ENCODE measurements at places on chromosomes 12 and 14.
A peak's percentile ranks its signal among the peaks of the same experiment; 100 is the strongest.

DNA sequence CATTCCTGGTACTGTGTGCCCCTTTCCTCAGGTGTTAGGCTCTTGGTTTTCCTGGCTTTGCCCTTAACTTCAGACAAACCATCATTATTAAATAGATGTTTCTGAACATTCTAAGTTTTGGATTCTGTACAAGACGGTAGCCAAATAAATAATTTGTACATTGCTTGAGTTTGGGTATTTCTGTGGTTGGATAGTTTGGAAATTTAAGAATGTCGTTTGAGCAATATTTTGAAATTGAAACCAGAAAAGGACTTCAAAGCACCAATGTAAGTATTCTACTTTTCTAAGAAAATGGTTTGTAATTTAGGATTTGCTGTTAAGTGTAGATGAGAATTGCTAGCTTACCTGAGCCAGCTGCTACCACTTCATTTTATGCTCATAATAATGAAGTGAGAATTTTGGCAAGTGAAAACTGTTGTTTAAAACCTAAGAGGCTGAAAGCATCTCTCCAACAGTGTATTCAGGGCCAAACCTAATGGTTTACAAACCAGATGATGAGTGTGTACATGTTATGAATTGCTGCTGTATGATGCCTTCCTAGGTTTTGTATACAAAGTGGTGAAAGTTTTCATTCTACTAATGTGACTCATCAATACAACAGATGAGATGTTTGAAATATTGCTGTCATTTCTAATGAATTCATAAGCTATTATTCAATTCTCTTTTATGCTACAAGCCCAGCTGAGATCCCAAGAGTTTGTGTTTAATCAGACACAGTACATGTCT, 181.5 kb upstream of the PRKD1 start:
- DNase-seq = no peak

GRCh38 chr12:26833743-26834490, 923 bp upstream of the ITPR2 start:
- DNase-seq = peak; percentile 35

DNA sequence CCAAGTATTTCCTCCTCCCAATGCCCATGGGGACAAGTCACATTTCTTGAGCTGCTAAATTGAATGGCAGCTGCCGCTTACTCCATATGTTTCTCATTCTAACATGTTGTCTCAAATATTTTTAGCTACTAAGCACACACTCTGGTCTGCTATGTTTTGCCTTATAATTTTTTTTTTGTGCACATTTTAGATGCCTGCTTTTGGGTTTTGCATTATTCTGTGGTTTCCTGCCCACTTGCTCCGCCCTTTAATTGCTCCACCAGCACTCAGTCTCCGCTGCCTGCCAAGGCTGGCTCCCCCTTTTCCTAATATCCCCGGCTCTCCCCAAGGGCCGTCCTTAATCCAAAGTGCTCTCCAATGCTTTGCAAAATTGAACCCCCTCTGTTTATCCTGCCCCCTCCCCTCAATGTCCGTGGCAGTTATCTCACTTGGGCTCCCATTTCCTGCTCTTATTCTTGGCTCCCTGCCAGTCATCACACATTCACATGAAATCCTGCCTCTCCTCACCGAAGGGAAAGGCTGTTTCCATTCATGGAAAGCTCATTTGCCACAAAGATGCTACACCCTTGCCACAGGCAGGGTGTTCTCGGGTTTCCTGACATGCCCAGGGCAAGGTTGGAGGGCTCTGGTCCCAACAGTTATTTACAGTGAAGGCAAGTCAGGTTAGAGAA, 79.4 kb downstream of the C12orf75 start:
- no peak for DNase-seq

GRCh38 chr12:130872179-130873096, 572 bp downstream of the RAN start:
- peak; percentile 12 for DNase-seq

DNA sequence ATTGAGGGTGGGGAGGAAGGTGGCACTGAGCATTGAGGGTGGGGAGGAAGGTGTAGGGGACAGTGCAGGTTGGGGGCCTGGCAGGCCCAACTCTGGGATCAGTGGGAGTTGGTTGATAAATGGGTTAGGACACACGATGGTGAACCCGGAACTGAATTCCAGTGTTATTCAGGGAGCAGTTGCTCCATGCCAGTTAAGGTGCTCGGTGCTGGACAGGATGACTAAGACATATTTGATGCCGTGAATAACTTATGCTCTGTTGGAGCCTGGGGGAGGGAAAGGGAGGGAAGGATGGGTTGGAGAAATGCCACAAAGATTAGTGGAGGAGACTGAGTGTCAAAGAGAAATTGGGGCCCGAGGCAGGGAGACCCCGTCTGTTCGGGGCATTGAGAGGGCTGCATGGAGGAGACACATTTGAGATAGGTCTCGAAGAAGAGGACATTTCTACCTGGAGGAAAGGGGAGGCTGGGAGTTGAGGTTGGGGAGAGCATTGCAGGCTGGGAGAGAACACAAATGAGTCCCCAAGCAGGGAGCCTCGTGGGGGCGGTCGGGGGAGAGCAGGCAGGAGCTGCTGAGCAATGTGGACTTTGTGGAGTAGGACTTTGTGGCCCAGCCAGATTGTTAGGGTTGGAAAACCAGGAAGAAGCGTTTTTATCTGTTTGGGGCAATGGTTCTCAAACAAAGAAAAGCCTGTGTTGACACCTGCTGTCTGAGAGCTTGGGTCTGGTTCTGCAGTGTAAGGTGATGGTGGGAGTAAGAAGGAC, 65.3 kb downstream of the IQSEC3 start:
- DNase-seq = no peak

DNA sequence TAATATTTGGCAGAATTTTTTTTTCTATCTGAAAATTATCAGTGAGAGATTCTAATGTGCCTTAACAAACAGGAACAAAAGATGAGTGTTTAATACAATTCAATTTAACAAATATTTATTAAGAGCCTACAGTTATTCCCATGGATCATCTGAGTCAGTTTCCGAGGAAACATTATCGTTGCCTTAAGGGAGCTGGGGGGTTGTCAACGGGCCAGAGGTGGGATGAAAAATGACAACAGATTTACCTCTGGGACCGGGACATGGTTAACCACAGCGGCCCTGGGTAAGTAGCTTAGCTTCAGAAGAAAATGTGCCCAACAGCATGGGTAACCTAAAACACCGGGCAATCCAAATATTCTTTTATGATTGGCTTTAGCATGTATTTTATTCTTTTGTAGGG, 113.6 kb downstream of the DAD1 start:
- no peak for DNase-seq

- no peak for DNase-seq
Observed at GRCh38 chr12:122858171-122858570, 22.9 kb downstream of the HIP1R start.

GRCh38 chr12:79567175-79567563, 123.6 kb downstream of the PAWR start:
- no peak for DNase-seq

DNA sequence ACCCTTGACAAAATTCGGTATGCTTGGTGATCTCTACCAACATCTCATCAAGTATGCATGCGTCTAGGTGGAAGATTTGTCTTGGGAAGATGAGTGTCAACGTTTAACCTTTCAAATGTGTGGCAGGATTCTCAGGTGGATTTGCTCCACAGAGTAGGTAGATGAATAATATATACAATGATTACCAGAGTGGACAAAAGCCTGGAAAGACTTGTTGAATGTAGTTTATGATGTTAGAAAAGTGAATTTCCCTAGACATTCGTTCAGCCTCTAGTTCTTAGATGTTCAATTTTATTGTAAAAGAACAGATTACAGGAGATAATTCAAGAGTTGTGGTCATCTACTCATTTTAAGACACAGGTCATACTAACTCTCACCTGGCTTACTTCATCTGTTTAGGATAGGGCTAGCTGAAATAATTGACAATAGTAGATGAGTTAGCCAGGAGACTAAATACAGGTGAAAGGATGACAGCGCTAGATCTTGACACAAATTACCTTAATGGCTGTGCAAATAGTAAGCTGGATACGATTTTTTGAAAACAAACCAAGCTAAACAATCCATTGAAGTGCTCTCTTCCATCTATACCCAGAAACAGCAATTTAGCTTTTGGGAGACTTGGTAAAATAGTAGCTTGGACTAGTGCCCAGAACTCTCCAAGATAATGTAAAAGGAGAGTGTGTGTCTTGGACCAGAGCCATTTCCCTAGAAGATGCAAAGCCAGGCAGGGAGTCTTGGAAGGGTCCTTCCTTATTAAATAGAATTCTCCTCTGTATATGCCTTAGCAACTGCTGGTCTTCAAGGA, 168.0 kb downstream of the DACT1 start:
- DNase-seq = no peak

DNA sequence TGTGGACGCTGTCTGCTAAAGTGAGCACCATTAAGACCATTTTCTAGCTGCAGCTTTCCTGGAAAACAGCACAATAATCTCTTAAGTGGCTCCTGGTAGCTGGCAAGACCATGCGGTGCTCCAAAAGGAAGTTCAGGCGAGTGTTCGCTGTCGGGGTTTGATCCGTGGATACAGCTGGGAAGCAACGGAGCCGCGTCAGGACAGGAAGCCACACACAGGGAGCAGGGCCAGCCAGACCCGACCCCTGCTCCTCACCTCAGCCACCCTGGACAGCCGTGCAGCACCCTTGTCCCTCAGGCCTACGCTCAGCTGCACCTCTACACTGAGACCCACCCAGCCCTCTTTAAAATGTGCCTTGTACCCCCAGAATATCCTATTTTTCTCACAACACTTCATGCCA, 19.4 kb downstream of the ZFYVE21 start:
- DNase-seq = no peak

GRCh38 chr14:81686512-81686911, 152.9 kb upstream of the SEL1L start:
- no peak for DNase-seq

DNA sequence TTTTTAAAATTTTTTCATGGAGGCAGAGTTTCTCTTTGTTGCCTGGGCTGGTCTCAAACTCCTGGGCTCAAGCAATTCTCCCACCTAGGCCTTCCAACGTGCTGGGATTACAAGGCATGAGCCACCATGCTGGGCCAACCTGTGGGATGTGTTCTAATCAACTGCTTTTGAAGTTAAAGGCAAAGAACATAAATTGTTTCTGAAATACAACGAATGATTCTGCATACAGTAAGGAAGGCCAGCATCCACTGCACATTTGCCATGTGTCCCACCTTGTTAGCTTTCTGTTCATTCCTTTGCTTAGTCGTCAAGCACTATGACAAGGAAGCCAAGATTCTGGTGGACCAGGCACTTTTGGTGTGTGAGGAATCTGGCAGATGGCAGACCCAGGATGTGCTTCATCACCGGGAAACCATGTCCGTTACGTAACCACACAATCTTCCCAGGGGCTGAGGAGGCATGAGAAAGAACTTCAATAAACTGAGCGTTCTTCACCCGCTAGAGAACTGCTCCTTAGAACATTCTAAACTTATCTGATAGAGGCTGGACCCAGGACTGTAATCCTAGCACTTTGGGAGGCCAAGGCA, 24.5 kb downstream of the MOK start:
- DNase-seq = no peak

DNA sequence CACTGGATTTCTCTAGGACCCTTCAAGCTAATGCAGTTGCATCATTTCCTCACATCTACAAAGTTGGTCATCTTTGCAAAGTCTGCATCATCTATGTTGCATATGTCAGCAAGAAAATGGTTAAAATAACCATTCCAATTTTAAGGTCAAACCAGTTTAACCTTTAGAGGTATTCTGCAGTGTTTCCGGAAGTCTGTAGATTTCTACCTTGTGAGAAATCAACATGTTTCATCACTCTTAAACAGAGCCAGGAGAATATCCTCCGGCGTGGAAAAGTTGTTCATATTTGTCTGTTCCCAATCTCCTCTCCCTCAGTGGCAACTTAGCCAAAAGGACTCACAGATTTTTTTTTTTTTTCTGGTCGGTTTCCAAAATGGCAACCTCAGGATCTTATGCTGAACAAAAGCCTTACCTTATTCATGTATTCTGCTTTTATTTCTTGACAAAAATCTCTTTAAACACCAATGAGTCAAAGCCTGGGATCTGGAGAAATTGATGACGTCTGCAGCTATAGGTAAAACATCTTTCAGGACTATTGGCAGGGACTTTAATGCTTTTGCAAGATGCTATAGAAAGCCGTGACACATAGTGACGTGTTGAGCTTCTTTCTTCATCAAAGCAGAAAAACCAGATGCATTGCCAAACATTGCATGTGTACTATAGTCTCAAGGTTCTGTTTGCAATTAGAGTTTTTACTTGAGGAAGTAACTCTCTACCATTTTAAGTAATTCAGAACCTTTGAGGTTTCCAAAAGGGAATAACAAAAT, 16.0 kb upstream of the CDK17 start:
- no peak for DNase-seq

GRCh38 chr14:35201066-35201465, 78.7 kb downstream of the PRORP start:
- DNase-seq = no peak

GRCh38 chr12:64072916-64073575, 149.1 kb downstream of the KICS2 start:
- no peak for DNase-seq

DNA sequence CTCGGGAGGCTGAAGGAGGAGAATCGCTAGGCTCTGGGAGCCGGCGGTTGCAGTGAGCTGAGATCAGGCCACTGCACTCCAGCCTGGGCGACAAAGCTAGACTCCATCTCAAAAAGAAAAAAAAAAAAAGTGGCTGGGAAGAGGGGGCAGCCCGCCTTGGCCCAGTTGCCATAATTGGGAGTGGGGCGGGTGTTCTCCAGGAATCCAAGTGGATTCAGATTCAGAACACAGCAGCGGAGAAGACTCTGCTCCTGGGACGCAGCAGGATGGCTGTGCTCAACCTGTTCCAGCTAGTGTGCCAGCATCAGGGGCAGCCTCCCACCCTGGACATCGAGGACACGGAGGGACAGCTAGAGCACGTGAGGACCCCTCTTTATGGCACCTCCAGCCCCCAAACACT, 5.5 kb downstream of the CFAP73 start:
- DNase-seq = no peak

- no peak for DNase-seq
Observed at GRCh38 chr12:129064209-129064855, 211.1 kb downstream of the GLT1D1 start.

- no peak for DNase-seq
Observed at GRCh38 chr14:79971330-79971729, 240.0 kb downstream of the DIO2 start.

DNA sequence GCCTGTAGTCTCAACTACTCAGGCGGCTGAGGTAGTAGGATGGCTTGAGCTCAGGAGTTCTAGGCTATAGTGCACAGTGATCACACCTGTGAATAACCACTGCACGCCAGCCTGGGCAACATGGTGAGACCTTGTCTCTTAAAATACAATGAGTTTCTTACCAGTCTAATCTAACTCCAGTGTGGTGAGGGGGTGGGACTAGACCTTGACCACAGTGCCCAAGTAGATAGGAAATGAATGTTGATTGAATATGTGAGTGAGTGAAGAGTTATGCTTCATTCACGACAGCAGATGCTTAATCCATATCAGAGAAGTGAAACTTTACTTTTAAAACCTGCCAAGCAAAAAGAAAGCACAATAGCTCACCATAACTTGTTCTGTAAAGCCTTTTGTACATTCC, 11.2 kb upstream of the AK7 start:
- no peak for DNase-seq

DNA sequence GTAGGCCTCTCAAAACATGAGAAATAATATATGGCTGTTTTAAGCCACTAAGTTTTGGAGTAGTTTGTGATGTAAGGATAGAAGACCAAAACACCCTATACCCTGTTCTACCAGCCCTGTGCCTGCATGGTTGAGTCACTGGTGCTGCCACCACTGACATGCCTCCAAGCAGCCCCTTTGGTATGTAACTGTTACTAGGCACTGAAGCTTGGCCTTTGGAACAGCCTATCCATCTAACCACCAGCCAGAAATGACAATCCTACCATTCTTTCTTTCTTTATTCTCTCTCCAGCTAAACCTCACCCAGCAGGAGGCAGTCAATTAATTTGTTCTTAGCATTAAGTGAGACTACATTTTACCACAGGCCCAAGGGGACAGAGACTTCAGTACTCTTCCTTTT, 240.3 kb downstream of the MSRB3 start:
- no peak for DNase-seq
